Body of pancreas (tissue), 4 donors: ENCODE measurements at places on chromosomes 2 and 18. TPM values are rescaled to one million over a fixed set of nuclear protein-coding genes. Genes with fewer than 3 reads are reported as not detected.

- no peak for DNase-seq
Observed at GRCh38 chr2:108858894-108859293, 72.3 kb downstream of the CCDC138 start.

DNA sequence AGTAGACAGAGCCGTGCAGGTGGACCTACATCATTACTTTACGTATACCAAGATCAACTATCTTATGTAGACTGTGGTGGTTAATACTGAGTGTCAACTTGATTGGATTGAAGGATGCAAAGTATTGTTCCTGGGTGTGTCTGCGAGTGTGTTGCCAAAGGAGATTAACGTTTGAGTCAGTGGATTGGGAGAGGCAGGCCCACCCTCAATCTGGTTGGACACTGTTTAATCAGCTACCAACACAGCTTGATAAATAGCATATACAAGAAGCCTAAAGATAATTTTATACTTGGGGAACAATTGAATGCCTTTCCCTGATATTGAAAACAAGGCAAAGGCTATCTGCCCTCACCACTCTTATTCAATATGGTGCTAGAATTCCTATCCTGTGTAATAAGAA, 604.2 kb upstream of the ZEB2 start:
- no peak for DNase-seq

DNA sequence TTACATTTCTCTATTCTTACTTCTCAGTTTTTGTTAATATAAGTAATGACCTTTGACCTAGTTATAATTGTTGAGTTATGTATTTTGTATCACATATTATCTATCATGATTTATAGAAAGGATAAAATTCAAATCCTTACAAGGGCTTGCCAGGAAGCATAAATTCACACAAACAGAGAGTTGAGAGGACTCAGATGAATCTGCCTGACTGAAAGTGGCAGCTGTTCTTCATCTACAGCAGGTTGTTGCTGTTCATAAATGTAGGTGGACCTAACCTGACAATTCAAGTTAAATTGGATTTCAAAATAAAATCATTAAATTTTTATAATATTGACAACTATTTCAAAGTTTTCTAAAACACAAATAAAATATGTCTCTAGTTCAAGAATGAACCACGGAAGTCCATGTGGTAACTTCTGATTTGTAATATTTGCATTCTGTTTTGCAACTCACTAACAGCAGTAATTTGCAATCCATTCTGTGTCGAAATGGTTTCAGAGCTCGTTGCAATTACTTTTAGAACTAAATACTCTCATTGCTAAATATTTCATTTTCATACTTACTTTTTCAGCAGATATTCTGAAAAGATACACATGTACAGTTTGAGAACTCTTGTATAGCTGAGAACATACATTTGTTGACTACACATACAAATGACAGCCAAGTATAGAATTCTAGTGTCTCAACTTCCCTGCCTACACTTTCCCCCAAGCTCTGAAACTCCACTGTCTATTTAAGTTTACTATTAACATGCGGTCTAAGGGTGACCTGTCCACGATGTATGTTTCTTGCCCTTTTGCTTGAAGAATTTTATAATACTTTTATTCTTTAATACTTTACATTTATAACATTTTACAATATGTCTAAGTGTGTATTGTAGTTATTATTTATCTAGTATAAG, 25.7 kb downstream of the SCN7A start:
- no peak for DNase-seq

The GALR1 gene
- total RNA-seq = under 0.01 TPM

DNA sequence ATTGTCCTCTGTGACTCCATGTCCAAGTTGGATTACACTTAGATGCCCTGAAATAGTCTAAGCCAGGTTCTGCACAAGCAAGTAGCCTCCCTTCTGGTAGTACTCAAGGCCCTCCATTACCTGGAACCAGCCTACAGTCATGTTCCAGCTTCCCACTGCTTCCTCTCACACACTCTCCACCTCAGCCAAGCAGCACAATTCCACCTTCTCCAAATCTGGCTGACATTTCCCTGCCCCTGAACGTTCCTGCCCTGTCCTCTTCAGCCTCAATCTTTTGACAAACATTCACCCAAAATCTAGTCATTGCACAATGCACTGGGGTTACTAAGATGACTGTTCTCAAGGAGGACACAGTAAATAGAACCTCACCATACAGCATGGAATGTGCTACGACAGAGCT, 95.3 kb upstream of the KLHL29 start:
- no peak for DNase-seq

DNA sequence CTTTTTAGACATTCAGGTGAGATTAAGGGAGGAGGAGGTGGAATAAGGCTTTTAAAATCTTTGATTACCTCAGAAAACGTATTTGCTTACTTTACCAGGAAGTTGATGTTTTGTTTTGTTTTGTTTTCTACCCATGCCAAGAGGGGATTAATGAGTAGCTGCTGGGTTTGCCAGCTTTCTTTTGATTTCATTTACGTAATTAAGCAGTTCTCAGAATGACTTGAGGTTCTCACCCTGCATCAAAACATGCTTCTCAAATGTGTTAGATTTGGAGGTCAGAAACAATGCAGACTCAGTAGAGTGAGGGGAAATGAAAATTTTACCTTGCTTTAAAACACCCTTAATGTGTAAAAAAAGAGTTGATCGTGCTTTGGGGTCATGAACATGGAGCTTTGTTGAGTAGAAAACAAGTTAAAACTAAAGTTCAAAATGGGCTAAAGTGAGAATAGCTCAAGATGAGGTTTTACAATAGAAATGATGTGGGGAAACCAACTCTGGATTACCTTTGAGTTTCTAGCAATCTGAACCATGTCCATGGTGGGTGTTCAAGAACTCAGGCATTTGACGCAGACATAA, 217.1 kb upstream of the EPAS1 start:
- DNase-seq = no peak

DNA sequence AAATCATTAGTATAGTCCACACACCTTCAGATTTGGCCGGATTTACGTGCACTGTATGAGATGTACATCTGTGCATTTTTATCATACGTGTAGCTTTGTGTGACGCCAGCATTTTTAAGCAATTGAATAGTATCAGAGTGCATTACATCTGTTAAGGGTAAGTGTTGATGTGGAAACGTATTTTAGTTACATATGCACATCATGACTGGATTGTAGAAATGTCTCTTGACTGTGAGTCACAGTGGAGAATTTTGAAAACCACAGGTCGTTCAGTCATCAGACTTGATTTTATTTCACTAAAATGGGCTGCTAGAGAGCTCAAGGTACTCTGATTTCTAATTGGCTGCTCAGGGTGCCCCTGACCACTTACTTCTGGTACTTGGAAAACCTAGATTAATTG, 5.4 kb upstream of the GPBAR1 start:
- DNase-seq = no peak

DNA sequence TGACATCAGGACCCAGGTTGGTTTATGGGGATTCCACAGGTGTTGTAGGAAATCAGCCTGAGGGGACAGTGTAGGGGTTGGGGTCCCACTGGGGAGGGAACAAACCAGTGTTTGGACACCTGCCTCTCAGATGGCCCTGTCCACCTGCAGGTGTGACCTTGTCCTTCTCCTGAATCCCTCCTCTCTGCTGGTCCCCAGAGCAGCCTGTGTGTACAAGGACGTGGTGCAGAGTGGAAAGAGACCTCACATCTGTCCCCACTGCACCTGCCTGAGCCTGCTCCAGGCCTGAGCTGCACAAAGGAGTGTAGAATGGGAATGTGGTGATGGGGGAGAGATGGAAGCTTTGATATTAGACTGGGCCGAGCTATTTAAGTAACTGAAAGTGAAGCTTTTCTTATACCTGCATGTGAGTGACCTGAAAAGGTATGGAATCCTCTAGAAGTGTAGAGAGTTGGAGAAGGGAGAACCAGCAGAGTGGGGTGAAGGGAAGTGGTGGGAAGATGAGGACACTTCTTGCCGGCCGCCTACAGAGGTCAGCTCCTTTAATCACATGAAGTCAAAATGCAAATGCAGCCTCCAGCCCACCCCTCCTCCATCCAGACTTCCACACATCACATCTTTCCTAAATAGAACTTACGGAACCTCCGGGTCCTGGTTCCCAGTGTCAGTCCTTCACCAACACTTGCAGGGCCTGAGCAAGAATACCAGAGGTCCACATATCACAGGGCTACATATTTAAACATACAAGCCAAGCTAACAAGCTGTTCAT, 89.3 kb upstream of the SMAD2 start:
- DNase-seq = no peak

The TWIST2 gene
- total RNA-seq = 7.5 TPM

The UGT1A5 gene
- not detected for total RNA-seq
